ENCODE measurements at places on chromosomes 2 and 18. TPM values are rescaled to one million over a fixed set of nuclear protein-coding genes. Genes with fewer than 3 reads are reported as not detected.

Gene POLE4
- total RNA-seq = 31.8 TPM

Gene LRATD1
- total RNA-seq = 4.3 TPM

Gene ZFAND2B
- 20.5 TPM for total RNA-seq

Gene SERPINB12
- 0.96 TPM for total RNA-seq

Gene FEV
- total RNA-seq = not detected

Gene CD226
- 14.0 TPM for total RNA-seq

Gene TSHZ1
- 5.5 TPM for total RNA-seq

Gene RIT2
- total RNA-seq = not detected

Gene ERFE
- 4.3 TPM for total RNA-seq

GRCh38 chr18:50307400-50307737, 19.9 kb upstream of the CXXC1 start:
- DNase-seq = no peak

DNA sequence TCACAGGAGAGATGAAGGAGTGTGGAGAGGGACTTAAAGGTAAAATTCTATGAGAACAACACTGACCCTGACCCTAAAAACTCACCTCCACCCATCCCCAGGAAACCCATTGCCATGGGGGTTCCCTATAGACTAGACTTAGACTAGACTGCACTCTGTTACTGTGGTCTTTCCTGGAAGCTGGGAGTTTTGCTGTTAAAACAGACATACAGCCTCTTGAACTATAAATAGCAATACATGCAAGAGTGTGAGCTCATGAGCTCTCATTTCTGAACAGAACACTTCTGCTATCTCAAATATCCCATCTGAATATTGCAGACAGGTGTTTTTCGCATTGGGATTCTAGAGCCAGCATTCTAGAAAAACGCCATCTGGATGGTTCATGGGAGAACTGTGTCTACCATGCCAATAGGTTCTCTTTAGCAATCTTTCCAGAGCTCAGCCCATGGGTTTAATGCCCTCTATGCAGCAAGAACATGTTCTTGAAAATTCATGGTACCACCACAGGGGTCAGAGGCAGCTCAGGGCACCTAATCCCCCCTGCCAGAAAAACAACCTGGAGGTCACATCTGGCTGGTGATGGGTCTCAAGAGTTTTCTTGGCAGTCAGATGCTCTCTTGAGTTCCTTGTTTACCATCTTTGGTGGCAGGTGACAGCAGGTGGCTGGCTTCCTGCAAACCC, 51.9 kb downstream of the SLC14A2 start:
- peak; percentile 38 for DNase-seq

- no peak for DNase-seq
Measured at GRCh38 chr2:38345323-38346038, 31.6 kb downstream of the ATL2 start.

DNA sequence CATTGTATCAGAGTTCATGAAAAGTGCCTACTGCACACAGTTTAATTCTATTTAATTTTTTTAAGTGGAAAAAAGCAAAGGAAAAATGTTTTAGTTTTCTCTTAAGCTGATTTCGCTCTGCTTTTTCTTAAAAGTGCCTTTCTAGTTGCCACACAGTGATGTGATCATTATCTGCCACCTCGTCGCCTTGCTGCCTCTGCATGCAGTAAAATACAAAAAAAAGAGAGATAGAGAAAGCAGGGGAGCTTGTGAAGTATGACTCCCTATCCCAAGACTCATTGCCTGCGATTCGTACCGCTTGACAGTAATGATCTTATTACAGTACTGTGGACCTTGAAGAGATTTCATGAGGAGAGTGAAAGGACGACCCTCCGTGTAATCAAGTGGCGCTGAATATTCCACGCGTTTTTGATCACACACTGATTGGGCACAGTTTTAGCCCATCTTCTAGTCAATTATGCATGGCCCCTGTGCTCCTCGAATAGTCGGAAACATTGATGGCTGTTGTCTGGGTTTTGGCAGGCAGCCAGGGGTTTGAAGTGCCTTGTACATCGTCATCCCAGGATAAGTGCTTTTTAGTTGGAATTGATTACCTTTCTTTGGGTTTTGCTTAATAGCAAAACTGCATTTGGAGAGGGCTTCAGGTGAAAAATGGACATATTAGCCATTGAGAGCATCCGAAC, 188.3 kb downstream of the GBX2 start:
- no peak for DNase-seq

GRCh38 chr2:43067254-43068040, 159.0 kb downstream of the ZFP36L2 start:
- DNase-seq = no peak

GRCh38 chr18:23612434-23613090, 26.3 kb upstream of the NPC1 start:
- no peak for DNase-seq

DNA sequence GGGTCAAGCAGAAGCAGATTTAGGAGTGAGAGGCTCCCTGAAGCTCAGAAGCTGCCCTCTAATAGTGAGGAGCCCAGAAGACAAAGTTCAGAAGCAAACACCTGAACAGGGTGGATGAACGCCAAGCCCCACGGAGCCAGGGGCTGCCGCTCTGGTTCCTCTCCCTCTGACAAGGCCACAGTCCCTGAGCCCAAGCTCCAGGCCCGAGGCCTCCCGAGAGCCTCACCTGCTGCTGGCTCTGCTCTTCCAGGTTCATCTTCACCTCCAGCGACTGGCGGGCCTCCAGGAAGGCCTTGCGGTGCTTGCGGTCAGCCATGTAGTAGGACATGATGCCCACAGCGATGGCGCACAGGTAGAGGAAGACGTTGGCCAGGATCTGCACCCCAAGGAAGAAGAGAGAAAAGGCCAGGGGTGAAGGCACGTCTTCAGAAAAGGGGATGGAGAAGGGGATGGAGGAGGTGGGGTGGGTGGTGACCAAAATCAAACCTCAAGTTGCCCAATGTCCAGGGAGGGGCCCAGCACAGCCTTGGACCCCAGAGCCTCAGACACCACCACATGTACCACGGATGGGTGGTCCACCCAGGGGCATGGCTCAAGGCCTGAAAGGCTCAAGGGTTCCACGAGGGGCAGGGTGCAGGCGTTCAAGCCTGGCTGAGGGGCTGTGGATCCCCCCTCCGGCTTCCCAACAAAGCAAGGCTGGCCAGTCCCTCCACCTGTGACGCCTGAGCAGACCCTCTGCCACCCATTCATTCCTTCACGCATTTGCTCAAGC, 47.5 kb downstream of the ADCY3 start:
- no peak for DNase-seq

GRCh38 chr2:36356990-36357846, 1.6 kb downstream of the CRIM1 start:
- DNase-seq = peak; percentile 56

- no peak for DNase-seq
Measured at GRCh38 chr18:79548986-79549637, 130.5 kb upstream of the CTDP1 start.

GRCh38 chr18:5425721-5426120, 118.1 kb downstream of the EPB41L3 start:
- no peak for DNase-seq

GRCh38 chr2:235024191-235024860, 72.5 kb downstream of the SH3BP4 start:
- no peak for DNase-seq

- DNase-seq = no peak
Measured at GRCh38 chr2:15625344-15626036, 33.8 kb downstream of the DDX1 start.

GRCh38 chr2:61328707-61329251, 142.1 kb downstream of the USP34 start:
- DNase-seq = peak; percentile 6

- DNase-seq = no peak
Measured at GRCh38 chr2:206482123-206482522, 38.8 kb downstream of the ADAM23 start.

DNA sequence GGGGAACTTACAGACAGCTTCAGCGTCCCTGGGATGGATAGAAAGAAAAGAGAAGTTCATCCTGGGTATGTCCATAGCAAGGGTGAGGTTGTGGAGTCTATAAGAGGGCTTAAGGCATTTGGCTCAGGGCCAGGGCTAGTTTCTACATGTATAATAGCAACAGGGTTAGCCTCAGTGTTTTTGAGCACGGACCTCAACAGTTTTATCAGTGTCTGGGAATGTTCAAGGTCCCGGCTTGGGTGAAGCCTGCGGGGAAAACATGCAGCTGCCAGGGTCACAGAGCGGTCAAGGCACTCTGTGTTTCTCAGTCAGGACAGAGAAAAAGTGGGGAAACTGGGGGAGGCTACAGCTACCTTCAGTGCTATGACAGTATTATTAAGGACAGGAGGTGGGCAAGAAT, 427.7 kb upstream of the HS6ST1 start:
- DNase-seq = peak; percentile 85

DNA sequence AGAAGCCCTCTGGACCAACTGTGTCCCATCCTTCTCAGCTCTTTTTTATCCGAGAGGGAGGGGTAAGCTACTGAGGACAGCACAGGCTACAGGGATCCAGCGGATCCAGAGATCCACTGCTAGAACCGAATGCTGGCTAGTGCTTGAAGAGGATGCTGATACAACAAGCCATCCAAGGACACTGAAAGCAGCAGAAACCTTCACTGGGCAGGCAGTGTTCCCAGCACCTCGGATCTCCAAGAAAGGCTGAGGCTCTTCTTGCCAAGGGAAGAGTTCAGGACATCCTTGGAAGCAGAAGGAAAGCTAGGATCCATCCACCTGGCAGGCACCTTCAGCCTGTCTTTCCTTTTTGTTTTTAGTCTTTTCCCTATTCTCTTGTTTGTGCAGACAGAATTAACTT, 13.2 kb upstream of the FHOD3 start:
- DNase-seq = no peak

DNA sequence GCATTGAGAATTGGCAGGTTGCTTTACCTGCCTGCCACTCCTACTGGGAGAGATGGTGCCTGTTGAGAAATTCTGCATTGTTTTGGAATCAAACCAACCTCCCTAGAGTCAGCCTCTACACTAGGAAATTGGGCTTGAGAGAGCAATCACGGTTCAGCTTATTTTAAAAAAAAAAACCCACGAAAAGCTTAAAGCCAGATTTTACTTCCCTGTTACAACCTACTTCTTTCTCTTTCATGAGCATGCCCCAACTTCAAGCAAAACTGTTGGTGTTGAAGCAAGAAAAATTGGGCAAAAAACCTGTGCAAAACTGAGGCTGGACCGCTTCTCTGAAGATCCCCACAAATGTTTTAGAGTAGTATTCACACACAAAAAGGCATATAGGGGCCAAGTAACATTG, 134.6 kb upstream of the ZEB2 start:
- DNase-seq = no peak
